ENCODE measurements at places on chromosomes 12 and 14.

DNA sequence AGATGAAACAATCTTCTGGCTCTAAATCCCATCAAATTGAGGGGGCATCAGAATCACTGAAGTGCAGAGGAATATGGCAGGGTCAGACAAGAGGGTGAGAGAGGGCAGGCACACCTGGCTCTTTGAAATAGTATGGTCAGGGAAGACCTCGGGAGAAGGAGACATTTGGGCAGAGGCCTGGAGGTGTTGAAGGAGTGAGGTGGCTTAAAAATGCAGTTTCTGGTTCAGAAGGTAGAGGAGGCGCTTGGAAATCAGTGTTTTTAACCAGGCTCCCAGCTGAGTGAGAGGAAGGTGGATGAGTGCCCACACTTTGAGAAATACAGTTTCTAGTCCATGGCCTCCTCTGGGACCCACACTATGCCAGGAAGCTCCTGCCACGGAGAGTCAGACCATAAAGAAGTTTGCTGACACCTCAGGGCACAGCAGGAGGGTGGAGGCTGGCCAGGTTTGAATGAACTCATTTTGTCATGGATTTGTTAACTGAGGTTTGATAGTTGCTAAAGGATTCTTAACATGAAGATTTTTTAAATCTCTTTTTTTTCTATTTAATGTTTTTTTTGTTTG, 20.1 kb downstream of the NID2 start:
- peak; percentile 21 for DNase-seq

- no peak for DNase-seq
These were observed 424.3 kb downstream of the NPAS3 start for GRCh38 chr14:33362934-33363333.

GRCh38 chr14:101256266-101256665, 305.0 kb upstream of the DIO3 start:
- DNase-seq: no peak

DNA sequence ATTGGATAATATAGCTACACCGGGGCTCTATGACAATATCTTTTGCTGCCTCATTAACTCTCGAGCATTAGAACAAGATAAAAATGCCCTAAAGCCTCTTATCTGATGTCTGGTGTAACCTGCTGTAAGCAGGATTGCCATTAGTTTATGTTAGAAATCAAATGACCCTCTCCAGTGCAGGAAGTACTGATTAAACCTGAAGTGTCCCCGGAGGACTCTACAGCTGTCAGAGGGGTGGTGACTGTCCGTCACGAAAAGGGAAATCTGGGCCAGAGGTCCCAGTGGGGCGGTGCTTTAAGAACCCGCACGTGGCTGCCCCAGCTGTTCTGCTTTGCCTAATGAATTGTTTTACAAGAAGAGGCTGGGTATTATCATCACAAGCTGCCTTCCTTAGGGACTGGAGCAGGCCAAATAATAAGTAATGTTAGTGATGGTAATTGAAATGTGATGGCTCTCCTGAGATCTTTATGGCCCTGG, 55.7 kb downstream of the LIN52 start:
- no peak for DNase-seq

DNA sequence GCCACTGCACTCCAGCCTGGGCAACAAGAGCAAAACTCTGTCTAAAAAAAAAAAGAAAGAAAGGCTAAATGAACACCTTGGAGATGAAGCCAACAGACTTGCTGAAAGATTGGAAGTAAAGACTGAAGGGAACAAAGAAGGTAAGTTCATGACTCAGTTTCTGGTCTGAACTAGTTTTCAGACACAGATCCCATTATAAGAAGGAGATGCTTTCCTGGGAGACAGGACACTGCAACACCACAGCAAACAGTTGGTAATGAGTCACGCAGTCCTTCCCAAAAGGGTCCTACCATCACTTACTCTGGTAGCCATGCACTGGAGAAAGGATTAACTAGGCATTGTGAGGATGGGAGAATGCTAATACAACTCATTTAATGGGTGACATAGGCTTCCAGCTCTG, 97.2 kb downstream of the SSPN start:
- DNase-seq: peak; percentile 53

DNA sequence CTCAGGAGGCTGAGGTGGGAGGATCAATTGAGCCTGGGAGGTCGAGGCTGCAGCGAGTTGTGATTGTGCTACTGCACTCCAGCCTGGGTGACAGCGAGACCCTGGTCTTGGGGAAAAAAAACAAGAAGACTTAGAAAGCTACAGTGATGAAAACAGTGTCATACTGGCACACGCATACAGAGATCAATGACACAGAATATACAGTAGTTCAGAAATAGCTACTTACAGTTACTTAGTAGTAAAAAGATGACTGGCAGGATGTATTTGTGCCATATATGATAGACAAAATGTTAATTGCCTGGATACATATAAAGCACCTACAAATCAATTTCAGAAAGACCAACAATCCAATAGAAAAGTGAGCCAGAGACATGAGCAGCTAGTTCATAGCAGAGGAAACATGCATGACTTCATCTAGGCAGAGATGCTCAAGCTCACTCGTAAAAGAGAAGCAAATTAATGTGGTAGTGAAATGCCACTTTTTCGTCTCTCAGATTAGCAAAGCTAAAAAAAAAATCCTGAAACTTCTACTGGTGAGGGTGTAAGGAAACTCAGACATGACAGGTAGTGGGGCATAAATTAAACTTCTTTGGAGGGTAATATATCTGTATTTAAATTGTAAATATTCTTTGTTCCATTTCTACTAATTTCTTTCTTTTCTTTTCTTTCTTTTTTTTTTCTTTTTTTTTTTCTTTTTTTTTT, 2.5 kb upstream of the ALDH2 start:
- no peak for DNase-seq

DNA sequence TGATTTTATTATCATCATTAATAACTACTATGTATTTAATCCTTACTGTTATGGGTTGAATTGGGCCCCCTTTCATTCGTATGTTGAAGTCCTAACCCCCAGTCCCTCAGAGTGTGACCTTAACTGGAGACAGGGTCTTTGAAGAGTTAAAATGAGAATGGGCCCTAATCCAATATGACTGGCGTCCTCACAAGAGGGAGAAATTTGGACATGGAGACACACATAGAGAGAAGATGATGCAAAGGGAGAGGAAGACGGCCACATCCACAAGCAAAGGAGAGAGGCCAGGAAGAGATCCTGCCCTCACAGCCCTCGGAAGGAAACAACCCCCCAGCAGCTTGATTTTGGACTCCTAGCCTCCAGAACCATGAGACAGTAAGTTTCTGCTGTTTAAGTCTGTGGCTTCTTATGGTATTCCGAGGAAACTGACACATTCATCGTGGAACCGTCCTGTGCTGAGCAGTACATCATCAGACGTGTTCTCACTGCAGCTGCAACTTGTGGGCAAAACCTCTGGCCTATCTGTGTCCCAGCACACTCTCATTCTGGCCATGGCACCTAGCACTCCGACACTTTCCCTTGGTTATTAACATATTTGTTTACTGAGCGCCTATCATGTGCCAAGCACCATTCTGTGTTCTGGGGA, 127.6 kb downstream of the SLC38A6 start:
- DNase-seq: no peak

- peak; percentile 13 for DNase-seq
These were observed 58.7 kb upstream of the PRMT8 start for GRCh38 chr12:3432176-3432742.

GRCh38 chr12:75981247-75982168, 50.1 kb downstream of the PHLDA1 start:
- DNase-seq: no peak

GRCh38 chr12:72313806-72314205, 41.6 kb downstream of the TRHDE start:
- no peak for DNase-seq

- no peak for DNase-seq
These were observed 362.1 kb upstream of the STXBP6 start for GRCh38 chr14:25411781-25412757.

DNA sequence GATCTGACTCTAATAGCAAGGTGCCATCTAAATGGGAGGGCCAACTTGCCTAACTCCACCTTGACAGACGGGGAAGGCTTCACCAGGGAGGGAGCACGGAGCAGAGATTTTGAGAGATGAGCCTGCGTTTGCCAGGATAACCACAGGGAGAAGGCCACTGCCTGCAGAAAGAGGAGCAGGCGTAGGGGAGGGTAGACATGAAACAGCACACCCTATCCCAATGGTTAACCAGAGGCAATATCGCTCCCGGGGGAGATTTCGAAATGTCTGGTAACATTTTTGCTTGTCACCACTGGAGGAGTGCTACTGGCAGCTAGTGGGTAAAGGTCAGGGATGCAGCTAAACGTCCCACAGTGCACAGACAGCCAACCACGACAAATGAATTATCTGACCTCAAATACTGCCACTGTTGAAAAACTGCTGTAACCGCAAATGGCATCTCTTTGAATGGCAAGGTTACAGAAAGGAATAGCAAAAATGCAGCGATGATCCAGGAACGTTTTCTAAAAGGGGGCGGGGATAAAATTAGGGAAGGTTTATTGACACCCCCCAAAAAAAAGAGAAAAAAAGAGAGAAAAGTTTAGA, 126.0 kb upstream of the ATF7IP start:
- DNase-seq: no peak

- peak; percentile 43 for DNase-seq
These were observed 82.7 kb upstream of the KITLG start for GRCh38 chr12:88662961-88663360.

- DNase-seq: peak; percentile 80
These were observed 9.1 kb upstream of the EMP1 start for GRCh38 chr12:13187399-13187798.

- no peak for DNase-seq
These were observed 36.9 kb upstream of the DLGAP5 start for GRCh38 chr14:55228261-55228660.

DNA sequence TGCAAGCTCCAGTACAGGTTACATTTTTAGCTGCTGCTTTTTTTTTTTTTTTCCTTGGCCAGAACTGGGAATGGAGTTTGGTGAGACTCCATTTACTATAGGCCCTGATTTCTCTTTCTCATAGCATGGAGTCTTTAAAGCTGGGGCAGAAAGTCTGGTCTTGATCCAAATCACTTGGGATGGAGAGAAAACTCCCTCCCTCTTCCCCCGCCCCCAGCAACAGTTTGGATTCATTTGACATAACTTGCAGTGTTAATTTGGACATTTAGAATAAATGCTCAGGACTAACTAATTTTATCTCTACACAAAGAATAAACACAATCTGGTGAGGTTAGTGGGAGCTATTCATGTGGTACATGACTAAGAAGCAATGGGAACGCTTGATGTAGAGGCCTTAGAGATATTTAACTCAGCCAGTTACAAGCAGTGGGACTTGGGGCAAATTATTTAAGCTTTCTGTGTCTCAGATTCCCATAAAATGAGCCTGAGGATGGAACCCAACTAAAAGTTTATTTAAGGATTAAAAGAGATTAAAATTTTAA, 107.3 kb upstream of the ARHGAP5 start:
- no peak for DNase-seq

DNA sequence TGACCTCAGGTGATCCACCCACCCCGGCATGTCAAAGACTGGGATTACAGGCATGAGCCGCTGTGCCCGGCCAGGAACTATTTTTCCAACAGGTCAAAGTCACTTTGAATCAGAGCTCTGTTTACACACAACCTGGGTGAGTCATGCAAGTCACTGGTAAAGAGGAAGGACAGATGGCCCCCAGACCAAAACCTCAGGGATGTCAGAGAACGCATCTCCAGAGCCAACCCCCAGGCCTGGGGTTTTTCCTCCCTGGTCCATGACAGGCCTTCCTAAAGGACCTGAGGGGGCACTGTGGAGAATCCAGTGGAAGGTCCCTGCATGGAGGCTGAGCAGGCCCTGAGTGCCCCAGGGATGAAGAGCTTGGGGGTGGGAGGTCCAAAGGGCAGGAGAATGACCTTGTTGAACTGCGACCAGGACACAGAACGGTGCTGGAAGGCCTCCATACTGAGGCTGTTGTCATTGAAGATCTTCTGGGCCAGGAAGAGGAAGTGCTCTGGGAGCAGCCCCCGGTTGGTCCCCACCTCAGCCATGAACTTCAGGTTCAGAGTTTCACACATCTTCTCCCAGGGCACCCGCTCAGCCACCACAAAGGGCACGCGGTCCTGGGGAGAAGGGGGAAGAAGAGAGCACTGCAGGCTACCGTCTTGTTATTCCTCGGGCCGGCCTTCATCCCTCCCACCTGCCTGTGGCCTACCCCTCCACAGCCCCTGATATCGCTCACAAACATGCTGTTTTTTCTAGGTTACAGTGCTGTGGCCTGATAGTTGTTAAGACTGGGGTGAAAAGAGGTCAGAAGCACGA, 9.1 kb downstream of the STAT6 start:
- peak; percentile 22 for DNase-seq

- no peak for DNase-seq
These were observed 16.1 kb downstream of the ACADS start for GRCh38 chr12:120741476-120742421.

All from HT1080 (cell line).